ENCODE measurements at places on chromosomes 4 and X.
A peak's percentile ranks its signal among the peaks of the same experiment; 100 is the strongest.

- DNase-seq = peak; percentile 37
These were observed 3.3 kb downstream of the MYL5 start for GRCh38 chr4:677431-678293.

- no peak for DNase-seq
These were observed 1.8 kb downstream of the MAML3 start for GRCh38 chr4:140152013-140152703.

- peak; percentile 96 for DNase-seq
These were observed 84.5 kb upstream of the MAML3 start for GRCh38 chr4:140238351-140239056.

DNA sequence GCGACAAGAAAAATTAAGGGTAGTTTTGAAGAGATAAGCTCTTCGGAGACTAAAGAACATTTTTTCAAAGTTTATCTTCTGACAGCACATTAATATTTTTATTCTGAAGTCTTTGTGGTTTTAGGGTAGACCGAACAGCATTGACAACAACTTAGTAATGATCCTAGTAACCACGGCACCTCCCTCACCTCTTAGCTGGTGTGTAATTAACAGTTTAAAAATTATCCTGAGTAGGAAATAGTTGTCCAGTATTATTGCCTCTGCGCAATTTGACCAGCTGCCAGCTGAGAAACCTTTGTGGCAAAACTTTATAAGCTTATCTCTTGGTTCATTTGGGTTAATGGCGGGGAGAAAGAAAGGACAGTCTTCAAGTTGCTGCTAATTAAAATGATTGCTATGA, 213.6 kb downstream of the CBLL2 start:
- DNase-seq = no peak

DNA sequence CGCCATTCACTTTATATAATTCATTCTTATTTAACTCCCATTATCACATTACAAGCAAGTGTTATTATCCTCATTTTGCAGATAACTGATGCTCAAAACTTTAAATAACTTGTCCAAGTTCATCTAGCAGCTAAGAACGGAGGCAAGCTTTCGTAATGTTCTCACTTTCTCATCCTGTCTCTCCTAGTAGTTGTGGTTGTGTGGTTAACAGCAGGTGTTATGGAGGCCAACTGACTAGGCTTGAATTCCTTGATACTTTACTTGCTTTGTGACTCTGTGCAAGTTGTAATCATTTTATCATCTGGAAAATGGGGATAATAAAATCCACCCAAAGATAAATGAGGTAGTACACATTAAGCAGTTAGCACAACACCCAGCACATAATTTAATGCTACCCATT, 109.9 kb upstream of the PTPN13 start:
- no peak for DNase-seq

- peak; percentile 57 for DNase-seq
These were observed 4.2 kb upstream of the LEF1 start for GRCh38 chr4:108172753-108173598.

- DNase-seq = peak; percentile 56
These were observed 34.7 kb downstream of the CCNI start for GRCh38 chr4:77040854-77041725.

DNA sequence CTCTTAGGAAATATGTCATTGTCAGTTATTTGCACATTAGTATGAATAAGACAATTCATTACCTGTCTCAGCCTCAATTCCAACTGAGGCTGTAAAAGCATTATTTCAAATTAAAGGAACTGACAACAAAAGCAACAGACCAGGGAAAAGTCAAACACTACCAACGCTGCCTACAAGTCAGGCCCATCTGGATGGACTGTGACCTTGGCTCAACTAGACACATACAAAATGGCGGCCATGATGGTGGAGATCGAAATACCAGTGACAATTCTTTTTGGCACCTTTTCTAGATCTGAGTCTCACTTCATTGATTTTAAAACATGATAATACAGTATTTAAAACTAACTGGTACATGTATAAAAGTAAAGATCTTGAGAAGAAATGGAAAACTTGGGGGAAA, 160.7 kb downstream of the DHX15 start:
- no peak for DNase-seq

GRCh38 chr4:31682796-31683195, 962.6 kb downstream of the PCDH7 start:
- no peak for DNase-seq

GRCh38 chr4:126564283-126564854, 1068.4 kb upstream of the INTU start:
- peak; percentile 13 for DNase-seq

DNA sequence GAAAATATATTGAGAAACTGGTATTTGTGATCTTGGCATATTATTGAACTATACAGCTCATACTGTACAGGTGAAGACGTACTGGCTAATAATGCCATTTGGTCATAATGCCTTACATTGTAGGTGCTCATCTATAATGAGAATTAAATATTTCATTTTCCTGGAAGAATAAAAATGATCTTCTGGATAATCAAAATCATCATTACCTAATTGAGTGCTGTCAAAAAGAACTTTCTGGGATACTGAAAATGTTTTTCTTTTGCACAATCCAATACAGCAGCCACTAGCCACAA, 4.1 kb downstream of the RASGEF1B start:
- no peak for DNase-seq

DNA sequence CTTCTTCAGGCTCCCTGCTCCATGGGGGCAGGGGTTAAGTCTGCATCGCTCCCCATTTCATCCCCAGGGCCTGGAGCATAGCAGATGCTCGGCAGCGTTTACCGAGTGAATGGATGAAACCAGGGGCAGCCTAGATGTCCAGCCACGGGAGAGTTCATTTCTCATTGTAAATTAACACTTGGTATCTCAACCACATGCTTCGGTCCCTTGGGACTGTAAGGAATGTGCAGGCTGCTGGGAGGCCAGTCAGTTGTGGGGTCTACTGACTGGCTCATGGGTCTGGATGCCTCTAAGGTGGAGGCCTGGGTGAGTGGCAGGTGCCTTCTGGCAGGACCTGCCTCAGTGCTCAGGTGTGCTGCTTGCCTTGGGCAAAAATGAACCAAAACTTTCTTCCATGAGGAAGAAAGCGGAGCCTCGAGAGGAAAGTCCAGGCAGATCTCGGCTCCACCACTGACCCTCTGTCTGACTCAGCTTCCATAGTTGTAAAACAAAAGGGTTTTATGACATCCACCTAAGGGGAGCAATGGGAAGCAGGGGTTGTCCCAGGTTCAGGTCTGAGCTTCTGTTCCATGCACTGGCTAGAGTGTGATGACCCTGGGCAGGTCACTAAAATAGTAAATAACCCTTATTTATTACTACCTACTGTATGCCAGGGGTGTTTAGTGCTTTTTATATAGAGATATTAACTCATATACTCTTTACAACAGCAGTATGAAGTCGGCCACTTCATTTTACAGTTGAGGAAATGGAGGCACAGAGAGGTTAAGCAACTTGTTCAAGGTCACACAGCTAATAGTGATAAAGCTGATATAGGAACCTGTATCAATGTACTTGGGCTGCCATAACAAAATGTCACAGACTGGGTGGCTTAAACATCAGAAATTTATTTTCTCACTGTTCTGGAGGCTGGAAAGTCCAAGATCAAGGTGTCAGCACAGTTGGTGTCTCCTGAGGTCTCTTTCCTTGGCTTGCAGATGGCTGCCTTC, 144.3 kb upstream of the STX18 start:
- DNase-seq = no peak

DNA sequence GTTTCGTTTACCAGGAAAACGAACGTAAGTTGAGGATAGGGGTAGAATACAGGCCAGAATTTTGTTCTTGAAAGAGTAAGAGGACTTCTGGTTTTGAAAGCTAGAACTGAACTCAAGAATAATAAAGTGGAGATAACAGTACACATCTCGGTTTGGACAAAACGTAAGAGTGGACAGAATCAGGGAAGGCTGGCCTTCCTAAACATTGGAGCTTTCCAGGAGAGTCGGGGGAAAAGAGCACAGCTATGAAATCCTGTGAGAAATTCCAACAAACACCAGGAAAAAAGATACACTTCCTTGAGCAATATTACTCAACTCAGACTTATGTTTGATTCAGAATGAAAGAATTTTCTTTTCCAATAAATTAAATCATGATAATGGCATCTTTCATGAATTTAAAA, 1.2 kb downstream of the CTSO start:
- peak; percentile 45 for DNase-seq

GRCh38 chr4:109072595-109072994, 229.9 kb downstream of the COL25A1 start:
- DNase-seq = peak; percentile 95

DNA sequence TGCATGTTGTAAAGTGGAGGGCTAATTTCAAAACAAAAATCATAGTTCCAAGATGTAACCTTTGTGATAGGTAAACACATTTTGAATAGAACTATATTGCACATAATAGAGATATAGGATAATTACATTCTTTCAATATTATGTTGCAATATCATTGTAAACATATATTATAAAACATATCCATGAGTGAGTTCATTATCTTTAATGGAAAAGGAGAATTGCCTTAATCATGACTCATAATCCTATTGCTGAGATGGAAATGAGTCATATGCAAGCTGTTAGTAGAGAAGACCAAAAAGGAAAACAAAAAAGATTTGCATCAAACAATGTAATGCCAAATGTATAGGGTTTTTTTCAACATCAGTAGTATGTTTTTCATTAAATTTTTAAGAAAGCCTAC, 73.7 kb upstream of the WDR44 start:
- peak; percentile 47 for DNase-seq

- DNase-seq = no peak
These were observed 8.9 kb downstream of the ADD1 start for GRCh38 chr4:2852481-2852921.

DNA sequence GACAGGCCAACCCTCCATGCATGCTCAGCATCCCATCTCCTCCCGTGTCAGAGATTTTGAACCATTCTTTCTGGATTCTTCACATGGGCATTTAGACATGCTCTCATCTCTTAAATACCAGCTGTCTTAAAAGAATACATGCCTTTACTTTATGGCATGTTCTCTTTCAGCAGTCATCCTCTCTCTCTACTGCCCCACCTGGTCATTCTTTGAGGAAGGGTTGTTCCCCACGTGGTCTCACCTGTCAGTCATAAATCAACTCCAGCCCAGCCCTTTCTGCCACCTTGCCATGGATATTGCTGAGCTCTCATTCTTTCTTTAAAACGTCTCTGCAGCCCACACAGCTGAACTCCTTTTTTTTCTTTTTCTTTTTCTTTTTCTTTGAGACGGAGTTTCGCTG, 111.3 kb downstream of the ARHGAP10 start:
- no peak for DNase-seq

DNA sequence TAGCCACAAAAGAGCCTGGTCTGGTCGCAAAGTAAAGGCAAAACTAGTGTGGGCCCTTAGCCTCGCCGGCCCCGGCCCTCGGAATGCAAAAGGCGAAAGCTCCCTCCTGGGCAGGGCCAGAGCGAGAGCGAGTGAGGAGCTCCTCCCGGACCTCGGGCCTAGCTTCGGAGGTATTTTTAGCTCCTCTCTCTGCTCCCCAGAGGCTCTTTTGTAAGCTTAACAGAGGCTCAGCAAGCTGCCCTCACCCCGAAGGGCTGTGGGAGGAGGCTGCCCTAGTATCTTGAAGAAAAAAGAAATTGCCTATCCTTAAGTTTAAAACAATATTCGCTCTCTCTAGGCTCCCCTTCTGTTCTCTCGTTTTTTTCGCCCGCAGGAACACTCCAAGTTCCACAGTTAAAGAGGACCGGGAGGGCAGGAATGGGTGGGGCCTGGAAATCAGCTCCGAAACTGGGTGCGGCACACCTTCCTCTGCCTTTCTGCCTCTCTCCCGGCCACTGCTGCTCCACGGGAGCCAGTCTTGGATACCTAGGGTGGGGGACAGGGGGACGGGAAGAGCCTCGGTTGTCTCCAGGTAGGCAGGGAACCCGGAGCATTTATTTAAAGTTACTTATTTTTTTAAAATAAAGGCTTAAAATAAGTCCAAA, 12.1 kb downstream of the HAND2 start:
- no peak for DNase-seq

- no peak for DNase-seq
These were observed 19.7 kb upstream of the NWD2 start for GRCh38 chr4:37224854-37225253.

- DNase-seq = peak; percentile 80
These were observed 30.2 kb upstream of the TSPAN5 start for GRCh38 chr4:98688411-98689290.

DNA sequence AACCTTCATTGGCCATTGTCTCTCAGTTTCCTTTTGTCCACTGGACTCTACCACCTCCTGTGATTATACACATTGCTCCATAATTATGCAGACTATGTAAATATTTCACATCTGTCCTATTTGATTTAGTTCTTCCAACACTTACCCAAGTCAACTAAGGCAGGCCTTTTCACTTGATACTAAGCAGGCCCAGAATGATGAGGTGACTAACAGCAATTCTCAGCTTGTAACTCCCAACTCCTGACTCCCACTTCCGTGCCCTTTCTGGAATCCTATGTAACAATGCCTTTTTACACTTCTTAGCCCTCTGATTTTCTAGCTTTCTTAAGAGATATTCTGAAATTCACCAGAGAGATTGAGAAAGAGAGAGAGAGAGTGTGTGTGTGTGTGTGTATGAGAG, 6.6 kb downstream of the PAK3 start:
- no peak for DNase-seq

DNA sequence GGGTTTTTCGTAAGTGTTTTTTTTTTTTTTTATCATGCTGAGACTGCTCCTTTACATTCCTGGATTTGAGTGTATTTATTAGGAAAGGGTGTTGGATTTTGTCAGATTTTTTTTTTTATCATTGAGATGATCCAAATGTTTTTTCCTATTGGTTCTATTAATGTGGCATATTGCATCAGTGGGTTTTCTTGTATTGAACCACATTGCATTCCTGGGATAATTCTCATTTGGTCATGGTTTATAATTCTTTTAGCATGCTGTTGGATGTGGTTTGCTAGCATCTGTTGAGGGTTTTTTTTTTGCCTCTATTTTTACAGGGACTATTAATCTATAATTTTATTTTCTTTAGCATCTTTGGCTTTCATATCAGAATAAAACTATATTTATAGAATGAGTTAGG, 28.8 kb downstream of the COL4A5 start:
- DNase-seq = peak; percentile 46

DNA sequence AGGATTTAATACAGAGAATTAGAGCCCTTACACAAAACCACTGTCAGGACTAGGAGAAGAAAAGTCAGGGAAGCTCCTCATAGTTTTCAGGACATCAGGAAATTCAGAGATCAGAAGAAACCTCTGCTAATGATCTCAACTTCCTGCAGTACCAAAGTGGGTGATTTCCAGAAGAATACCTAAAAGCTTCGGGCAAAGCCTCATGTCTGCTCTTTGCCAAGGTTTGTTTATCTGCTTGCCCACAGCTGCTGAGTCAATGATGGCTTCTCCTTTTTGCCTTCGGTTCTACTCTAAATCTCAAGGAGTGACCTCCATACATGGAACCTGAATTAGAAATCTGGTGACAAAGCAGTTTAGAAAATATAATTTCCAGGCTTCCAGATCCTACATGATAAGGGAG, 68.4 kb downstream of the USP38 start:
- DNase-seq = no peak

DNA sequence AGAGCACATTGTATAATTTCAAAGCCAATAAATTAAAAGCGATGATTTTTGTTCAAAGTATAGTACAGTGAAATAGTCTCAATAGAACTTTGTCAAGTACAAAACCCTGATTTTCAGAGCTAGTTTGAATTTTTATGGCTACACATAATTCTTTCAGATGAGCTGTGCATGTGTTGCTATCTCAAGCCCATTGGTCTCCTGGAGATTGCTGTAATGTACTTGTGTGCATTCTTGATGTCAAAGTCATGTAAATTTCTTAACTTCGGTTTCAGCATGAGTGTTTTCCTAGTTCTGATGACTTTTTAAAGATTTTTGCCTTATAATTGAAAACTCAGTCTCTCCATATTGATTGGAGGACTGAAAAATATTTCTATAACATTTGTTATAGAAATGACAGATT, 200.8 kb downstream of the CEP135 start:
- DNase-seq = peak; percentile 65

All from fibroblast of mammary gland (primary cell).